Activated CD8-positive, alpha-beta memory T cell treated with anti-CD3 and anti-CD28 coated beads for 4 hours (primary cell): ENCODE measurements at places on chromosomes 6 and 20.

DNA sequence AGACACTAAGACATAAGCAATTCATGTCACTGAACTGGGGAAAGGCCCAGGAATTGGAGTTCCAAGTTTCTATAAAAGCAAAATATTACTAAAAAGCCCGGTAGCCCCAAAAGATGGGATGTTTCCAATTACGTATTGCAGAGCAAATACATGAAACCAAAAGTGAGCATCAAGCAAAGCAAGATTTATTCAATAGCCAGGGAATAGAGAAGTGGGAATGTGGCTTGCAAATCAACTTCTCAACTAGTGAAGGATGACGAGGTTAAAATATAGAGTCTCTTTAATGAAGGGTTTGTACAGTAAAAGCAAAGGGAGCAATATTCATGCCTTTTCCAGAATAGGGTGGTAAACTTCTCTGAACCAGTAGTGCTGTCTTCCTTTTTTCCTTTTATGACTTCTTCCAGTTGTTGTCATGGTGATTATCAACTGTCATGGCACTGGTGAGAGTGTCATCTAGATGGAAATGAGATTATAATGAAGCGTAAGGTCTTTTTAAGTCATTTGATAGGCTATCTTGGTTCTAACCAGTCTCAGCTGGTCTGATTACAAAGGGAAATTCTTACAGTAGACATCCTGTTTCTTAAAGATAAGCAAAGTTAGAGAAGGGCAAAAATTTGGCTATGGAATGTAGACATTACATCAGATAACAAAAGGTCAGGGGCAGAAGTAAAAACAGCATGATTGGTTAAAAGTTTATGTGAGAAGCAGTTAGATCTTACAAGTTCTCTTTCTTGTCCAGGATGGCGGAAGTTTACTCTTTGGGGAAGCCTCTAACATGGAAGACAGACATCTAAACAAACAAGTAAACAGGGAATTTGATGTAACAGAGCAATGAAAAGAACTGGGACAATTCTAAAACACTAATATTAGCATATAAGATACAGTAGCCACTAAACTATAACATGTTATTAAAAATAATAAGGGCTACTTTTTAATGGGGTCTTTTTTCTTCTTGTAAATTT lies 96.9 kb downstream of the TBX18 start:
- no peak for DNase-seq

- no peak for DNase-seq
Observed at GRCh38 chr20:31845300-31845863, at the start of gene FOXS1. FOXS1 (minus strand) TSS chr20:31845604; CDS start chr20:31845542, 62 bp downstream.

DNA sequence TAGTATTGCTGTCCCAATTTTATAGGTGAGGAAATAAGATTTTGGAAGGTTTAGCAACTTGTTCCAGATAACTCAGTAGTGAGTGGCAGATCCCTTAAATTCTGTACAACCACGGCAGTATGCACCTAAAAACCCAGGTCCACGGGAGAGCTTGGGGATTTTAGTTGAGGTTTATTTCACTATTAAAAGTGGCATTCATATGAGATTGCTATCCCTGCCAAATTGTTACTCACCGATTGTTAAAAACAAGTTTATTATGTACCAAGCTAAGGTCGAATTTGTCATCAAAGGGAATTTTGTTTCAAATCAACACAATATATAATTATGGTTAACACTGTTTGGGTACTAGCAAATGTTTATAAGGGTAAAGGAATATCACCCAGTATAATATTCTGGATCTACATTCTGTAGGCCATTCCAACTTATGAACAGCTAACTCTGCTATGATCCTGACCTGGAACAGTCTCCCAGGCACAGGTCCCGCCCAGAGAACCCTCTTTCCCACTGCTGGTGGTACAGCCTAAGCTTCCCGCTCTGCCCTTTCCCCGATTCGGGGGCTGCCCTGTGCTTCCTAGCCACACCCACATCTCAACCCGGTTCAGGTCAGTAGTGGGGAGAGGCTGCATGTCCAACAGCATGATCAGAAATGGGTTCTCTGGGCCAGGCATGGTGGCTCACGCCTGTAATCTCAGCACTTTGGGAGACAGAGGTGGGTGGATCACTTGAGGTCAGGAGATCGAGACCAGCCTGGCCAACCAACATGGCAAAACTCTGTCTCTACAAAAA lies 24.9 kb downstream of the GPLD1 start:
- DNase-seq: no peak

GRCh38 chr6:12119085-12119588 lies 107.0 kb downstream of the HIVEP1 start:
- DNase-seq: peak; percentile 4

DNA sequence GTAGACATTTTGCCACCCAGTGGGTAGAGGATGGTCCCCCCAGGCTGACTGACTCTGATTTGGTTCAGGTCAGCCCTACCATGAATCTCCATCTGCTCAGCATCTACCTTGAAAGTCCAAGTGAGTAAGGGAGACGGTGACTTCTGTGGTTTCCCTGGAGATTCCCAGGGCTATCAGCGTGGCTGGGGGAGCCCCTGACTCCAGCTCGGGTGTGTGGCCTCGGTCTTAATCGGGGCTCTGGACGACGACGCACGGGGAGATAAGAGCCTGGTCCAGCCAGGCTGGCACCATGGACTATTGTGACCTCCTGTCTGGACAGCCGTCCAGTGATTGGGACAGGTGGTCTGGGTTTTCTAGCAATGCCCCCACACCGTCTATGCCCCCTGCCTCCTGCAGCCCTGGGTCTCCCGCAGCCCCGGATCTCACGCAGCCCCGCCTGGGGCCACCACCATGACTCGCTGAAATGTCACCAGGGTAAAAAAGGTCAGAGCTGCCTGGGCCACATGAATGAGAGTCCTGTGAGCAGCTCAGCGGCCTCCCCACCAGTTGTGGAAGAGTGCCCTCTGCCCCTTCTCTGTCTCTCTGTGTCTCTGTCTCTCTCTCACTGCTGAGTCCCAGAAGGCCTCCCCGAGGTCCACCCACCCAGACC lies 47.1 kb upstream of the GATA5 start:
- DNase-seq: no peak

- DNase-seq: no peak
Observed at GRCh38 chr6:43900916-43901732, 131.1 kb downstream of the VEGFA start.

DNA sequence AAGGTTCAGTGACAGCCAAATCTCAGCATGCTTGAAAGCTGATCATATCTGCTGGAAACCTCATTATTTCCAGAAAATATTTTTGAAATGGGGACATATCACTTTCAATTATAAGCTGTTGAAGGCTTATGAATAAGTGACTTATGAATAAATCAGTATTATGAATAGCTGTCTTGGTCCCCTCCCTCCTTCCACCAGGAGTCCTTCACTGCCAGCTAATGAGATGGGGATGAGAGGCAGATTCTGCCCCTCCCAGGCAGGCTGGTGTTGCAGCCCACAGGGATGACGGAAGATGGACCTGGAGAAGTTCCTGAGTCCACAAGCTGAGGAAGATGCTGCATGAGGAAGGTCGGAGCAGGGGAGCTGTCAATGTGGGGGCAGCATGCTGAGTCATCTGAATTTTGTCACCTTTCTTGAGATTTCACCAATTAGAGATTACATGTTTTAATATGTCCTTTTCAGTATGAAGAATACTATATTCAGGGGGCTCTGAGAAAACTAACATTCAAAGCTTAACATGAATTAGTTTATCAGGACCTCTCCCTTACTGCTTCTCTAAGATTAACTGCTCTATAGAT lies 112.2 kb downstream of the DTNBP1 start:
- no peak for DNase-seq

DNA sequence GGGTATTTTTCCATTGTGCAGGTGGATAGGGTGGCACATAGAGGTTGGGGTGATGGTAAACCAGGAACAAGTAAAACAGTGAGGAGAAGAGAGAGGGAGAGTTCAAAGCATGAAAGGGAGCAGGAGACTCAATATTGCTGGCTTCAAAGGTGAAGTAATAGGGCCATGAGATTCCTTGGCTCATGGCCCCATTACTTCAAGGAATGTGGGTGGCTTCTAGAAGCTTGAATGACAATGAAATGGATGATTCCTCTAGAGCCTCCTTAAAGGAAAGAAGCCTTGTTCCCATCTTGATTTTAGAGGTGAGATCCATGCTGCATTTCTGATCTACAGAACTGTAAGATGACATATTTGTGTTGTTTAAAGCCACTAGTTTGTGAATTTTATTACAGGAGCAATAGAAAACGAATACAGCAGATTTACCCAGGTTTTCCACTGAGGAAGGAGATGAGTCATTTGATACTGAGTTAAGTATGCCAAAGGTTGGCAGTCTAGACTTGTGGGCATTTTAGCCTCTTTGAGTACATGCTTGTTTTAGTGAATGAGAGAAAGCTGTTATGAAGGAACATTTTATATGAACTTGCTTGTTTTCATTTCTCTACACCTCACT lies 110.4 kb downstream of the PLCB4 start:
- DNase-seq: no peak

DNA sequence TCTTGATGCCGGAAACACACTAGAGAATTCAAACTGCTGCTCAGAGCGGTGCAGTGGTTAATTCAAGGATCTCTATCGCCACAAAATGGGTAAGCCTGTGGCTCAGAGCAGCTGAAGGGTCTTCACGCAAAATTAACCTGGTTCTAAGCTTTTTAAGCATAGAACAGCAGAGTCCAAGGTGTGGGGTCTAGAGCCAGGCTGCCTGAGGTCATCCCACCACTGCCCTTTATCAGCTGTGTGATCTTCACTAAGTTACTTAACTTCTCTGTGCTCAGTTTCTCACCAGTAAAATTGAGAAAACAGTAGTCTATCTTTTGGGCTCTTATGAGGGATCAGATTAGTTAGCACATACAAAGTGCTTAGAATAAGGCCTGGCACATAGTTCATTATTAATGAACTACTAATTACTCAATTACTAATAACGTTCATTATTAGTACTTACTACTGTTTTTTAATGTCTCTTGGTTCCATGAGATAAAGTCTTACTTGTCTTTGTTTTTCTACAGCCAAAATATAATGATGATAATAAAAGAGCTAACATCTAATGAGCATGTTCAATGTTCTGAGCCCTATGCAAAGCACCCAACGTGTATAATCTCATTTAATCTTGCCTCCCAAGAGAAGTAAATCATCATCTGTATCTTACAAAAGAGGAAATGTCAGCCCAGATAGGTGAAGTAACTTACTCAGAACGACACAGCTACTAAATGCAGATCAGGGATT lies 92.9 kb downstream of the NFATC2 start:
- no peak for DNase-seq

DNA sequence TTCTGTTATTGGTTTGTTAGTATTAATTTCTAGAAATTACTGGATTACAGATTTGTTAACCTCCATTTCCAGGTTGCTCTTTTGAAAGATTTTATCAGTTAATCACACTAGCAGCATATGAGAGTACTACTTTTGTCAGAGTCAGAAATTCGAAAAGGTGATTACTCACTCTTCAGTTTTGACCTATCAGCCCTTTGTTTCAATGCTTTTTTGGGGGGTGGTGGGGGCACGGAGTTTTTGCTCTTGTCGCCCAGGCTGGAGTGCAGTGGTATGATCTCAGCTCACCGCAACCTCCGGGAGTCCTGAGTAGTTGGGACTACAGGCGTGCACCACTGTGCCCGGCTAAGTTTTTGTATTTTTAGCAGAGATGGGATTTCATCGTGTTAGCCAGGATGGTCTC lies 149.2 kb downstream of the JARID2 start:
- DNase-seq: no peak
